Smooth muscle cell of bladder (primary cell): ENCODE measurements at places on chromosomes 2 and 18. TPM values are rescaled to one million over a fixed set of nuclear protein-coding genes. Genes with fewer than 3 reads are reported as not detected.

ASXL3 gene
- total RNA-seq = 0.43 and 0.46 TPM in 2 replicates

MYOM1 gene
- total RNA-seq = 1.3 and 2.5 TPM in 2 replicates

TMEM178A gene
- total RNA-seq = 1.3 and 1.7 TPM in 2 replicates

AGXT gene
- 0.14 TPM in 1 of 2 replicates, not detected in the other for total RNA-seq

NHEJ1 gene
- total RNA-seq = 12.5 and 14.5 TPM in 2 replicates

SALL3 gene
- not detected in 2 replicates for total RNA-seq
